Kidney epithelial cell (primary cell): ENCODE measurements at places on chromosomes 7 and 10. TPM values are rescaled to one million over a fixed set of nuclear protein-coding genes. Genes with fewer than 3 reads are reported as not detected.

Gene FEZF1
- not detected in 2 replicates for total RNA-seq

GRCh38 chr10:83769281-83769820 lies 370.0 kb upstream of the GHITM start:
- no peak for DNase-seq

- DNase-seq = no peak
These were observed at the start of gene RAB19 for GRCh38 chr7:140403878-140404564. RAB19 (plus strand) TSS chr7:140404058; CDS start chr7:140407647, 3,589 bp downstream.

DNA sequence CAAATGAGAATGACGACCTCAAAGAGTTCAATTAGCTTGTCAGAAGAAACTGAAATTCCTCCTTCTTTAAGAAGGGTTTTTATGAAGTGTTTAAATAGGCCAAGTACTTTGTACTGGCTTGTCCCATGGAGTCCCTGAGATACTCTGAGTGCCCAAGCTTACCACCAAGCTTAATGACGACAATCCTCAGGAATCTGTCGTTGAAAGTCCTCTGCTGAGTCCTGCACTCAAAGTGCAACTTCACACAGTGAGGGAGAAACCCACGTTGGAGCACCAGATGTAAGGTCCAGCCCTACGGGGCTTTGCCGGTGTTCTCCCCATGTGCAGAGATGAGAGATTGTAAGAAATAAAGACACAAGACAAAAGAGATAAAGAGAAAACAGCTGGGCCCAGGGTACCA lies 42.8 kb upstream of the AKR1C2 start:
- DNase-seq = no peak

Gene C7orf57
- total RNA-seq = 0.34 TPM in 1 of 2 replicates, not detected in the other

- no peak for DNase-seq
These were observed 90.8 kb upstream of the HECTD2 start for GRCh38 chr10:91319336-91319735.

DNA sequence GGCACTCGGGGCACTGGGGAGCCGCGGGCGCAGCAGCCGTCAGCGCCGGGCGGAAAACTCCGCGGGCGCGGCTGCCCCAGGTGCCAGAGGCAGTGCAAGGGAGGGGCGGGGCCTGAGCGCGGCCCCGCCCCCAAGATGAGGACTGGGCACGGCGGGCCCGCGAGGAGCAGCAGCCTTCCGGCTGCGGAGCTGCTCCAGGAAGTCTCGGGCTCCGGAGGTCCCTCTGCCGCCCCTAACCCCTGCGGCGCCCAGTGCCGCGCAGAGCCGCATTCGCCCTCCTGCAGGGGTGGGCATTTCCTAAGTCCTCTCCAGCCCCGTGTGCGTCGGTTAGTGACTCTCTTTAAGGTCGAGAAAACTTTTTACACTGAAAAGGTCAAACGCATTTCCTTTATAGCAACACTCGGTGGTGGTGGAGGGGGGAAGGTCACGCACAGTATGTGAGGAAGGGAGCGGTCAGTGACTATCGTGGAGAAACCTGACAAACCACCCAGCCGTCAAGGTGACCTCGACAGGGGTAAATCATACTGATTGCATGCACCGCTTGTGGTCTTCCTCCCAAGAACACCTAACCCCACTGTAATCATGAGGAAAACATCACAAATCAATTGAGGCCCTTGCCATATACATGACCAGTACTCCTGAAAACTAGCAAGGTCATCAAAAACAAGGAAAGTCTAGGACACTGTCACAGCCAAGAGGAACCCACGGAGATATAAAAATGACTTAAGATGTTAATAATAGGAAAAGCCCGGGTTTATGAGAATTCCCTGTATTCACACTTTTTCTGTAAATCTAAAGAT lies at the start of gene ANXA11:
Gene ANXA11 (minus strand): TSS at position 61 of the 800 bp plus-strand sequence. CDS start 32,676 bp downstream, outside the sequence.
- DNase-seq = no peak

DNA sequence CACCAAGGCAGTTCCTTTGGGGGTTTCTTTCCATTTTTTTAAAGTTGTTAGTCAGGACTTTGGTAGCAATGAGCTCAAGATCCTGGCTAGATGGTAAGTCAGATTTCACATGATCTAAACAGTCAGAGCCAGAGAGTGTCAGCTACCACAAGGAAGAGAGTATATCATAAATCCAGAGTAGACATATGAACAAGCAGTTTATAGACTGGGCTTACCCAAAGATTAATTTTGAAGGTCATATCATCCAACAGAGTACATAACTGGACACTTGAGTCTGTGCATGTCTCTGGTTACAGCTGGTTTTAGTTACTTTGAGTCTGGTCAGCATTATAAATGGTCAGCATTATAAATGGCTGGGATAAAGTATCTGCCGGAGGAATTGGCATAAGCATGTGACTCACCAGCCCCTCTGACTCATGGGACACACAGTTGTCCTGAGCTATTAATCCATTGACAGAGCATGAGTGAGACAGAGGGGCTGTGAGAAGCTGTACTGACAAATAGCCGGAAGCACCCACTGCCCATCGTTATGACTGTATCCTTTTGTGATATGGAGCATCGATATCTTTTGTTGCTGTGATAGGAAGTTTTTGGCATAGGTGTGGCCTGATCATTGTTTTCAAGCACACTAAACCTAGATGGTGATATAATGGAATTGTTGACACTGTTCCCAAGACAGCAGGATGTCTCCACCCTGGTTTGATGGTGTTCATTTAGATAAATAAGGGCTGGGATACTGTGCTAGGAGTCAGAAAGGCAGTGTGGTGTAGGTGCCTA lies 19.3 kb downstream of the PPP1R3C start:
- DNase-seq = peak; percentile 85

DNA sequence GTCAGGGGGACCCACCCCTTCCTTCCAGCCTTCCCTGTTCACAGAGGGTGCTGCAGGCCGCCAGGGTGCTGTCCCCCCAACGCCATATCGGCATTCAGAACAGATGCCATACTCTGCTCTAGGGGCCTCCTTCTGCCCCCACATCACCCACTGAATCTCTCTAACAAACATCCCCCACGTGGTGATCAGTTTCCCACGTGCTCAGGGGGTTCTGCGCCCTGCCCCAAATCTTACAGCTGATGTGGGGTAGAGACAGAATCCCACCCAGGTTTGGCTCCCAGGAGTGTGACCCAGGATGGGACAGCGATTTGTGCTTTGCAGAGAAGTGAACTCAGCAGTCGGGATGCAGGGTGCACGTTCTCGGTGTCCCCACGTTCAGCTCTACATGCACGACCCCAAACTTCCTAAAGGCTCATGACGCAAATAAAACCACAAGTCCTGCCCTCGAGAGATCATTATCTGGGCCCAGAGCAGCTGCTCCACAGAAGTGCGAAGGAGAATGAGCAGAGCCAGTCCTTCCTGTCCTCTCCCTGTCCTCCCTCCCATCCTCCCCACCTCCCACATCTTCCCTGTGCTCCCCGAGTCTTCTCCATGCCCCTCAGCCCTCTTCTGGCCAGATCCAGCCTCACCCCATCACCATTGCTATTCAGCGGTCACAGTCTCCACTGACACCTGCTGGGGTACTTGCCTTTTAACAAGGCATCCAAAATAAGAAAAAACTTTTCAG lies 423.4 kb downstream of the DNAJB6 start:
- no peak for DNase-seq

Gene AKR1C4
- not detected in 2 replicates for total RNA-seq

GRCh38 chr7:156751319-156751718 lies 110.7 kb downstream of the RNF32 start:
- peak; percentile 82 for DNase-seq

Gene NUDT1
- total RNA-seq = 15.5 and 21.0 TPM in 2 replicates

Gene STEAP1B
- not detected in 2 replicates for total RNA-seq

Gene FIS1
- total RNA-seq = 203 and 231 TPM in 2 replicates

DNA sequence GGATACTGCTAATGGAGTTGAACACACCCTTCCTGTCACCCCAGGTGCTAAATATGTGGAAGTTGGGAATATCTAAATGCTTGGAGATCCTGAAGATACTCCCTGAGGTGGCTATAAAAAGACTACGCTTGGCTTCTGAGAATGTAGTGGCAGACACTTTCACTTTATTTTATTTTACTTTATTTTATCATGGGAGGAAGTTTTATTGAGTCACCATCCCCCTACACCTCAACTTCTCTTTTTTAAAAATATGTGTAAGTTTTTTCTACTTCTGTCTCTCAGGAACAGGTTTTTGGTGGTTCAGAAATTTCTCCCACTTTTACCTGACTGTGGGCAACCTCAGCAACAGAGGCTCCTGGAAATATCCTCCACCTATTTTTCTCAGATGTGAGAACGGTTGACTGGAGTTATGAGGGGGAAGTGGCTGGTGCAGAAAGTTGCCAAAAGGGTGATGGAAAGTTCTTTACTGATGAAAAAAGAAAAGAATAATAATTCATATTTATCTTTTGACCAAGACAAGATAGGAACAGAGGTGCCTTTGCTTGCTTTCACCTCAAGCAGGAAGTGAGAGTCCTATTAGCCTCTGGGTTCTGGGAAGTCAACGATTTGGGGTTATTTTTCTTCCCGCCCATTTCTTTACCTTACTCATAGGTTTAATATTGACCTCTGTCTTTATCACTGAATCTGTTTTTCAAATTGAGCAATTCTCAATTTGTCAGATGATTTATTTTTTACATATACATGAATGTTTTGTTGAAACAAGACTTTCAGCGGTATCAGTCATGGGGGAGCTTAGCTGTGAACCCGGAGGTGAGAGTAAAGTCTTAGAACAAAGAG lies 103.6 kb downstream of the AHR start:
- DNase-seq = no peak

Gene CCDC172
- total RNA-seq = not detected in 2 replicates

GRCh38 chr10:1294748-1295147 lies 238.6 kb downstream of the WDR37 start:
- DNase-seq = no peak

Gene ANXA8
- total RNA-seq = 2.6 and 4.6 TPM in 2 replicates

GRCh38 chr7:44634839-44635591 lies 28.6 kb downstream of the OGDH start:
- no peak for DNase-seq

- no peak for DNase-seq
These were observed 12.9 kb downstream of the ARL3 start for GRCh38 chr10:102701272-102701671.

- DNase-seq = no peak
These were observed 641.8 kb upstream of the SEMA3D start for GRCh38 chr7:85828614-85829013.

DNA sequence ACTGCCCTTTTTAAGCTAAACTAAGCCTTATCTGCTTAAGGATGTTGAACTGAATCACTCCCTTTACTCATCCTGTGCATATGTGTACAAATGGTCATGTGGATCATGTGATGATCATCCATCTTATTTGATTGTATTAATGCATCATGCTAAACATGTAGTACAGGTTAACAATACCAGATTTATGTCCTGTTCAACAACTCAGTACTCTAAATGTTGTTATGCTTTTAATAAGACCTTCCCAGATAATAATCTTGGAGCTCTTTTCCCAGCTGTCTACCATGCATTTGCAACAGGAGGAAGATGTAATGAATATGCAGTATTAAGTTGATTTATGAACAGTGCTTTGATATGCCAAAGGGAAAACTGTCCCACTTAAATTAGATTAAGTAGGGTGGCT lies 318.0 kb downstream of the BICC1 start:
- DNase-seq = no peak

- DNase-seq = no peak
These were observed 29.5 kb downstream of the CTNNA3 start for GRCh38 chr10:67666416-67667034.

Gene ANKRD30A
- not detected in 2 replicates for total RNA-seq

DNA sequence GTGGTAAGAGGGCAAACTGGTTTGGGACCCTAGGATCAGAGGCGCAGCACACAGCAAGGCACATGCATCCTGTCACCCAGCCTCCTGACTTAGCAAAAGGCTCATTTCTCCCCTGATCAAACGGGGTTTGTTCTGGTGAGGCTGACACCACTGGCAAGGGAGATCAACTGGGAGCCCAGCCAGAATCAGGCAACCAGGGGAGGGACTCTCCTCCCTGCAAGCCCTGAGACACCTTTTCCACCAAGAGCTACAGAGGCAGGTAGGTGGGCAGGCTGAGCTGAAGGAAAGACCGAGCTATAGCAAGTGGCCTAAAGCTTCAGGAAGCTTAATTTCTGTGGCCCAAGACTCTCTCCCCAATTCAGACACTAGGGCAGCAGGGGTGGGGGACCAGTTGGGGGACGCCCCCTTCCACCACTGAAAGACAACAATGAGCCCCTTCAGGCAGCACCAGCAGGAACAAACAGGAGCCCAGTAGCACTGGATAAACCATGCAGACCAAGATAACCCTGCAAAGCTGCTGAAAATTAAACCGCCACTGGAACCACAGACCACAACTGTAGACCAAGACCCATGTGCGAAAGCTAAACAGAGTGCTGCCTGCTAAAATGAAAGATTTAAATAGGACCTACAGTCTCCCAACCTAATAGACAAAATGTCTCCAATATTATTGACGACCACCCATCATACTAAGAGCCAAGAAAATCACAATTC lies 27.1 kb upstream of the SAR1A start:
- DNase-seq = no peak

DNA sequence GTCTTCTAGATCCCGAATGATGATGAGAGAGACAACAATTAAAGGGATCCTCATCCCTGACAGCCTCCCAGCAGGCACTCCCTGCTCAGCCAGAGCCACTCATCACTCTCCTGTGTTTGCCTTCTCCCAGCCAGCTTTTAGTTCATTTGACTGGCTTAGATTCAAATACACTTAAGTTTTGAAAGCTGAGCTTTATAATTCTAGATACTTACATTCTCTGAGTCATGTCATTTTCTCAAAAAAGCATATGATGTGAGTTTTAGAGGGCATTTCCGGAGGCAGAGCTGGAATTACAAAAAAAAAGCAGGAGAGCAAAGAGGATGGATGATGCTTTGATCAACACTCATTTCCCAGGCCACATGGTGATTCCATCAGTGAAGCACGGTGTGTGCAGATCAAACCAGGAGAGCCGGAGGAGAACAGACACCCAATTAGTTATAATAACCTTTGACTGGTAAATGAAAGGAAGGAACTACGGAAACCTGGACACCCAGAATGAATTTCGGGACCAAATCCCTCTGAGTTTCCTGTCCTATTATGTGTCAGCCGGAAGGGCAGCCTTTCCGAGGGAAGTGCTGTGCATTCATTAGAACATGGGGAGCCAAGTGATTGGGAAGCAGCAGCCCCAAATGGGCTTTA lies 81.5 kb upstream of the HPS1 start:
- no peak for DNase-seq

Gene ZDHHC16
- total RNA-seq = 42.4 and 46.8 TPM in 2 replicates

Gene SEMA3C
- 84.8 and 113 TPM in 2 replicates for total RNA-seq

DNA sequence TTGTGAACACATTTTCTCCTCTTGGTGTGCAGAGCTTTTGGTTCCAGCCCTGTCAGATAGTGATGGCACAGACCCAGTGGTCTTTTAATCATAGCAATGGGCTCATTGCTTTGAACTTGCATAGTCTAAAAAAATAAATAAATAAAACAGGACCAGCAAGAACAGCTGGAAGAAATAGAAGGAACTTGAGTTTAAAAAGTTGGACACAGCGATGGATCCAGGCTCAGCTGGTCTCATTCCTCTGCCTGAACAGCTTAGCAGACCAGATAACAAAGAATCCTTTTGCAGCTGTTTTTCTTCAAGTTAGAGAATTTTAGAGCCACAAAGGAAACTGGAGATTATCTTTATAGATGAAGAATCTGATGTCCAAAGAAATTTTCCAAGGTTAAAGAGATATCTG lies 1005.6 kb downstream of the LRMDA start:
- no peak for DNase-seq

- no peak for DNase-seq
These were observed 21.6 kb downstream of the SMKR1 start for GRCh38 chr7:129523924-129524323.

GRCh38 chr10:130191380-130191779 lies 55.2 kb downstream of the GLRX3 start:
- DNase-seq = no peak

Gene GALNT17
- 3.3 and 5.0 TPM in 2 replicates for total RNA-seq

GRCh38 chr7:27262121-27262520 lies 19.5 kb downstream of the EVX1 start:
- no peak for DNase-seq
